Fibroblast of lung (primary cell): ENCODE measurements at places on chromosomes 2 and 18. TPM values are rescaled to one million over a fixed set of nuclear protein-coding genes. Genes with fewer than 3 reads are reported as not detected.
A peak's percentile ranks its signal among the peaks of the same experiment; 100 is the strongest.

DNA sequence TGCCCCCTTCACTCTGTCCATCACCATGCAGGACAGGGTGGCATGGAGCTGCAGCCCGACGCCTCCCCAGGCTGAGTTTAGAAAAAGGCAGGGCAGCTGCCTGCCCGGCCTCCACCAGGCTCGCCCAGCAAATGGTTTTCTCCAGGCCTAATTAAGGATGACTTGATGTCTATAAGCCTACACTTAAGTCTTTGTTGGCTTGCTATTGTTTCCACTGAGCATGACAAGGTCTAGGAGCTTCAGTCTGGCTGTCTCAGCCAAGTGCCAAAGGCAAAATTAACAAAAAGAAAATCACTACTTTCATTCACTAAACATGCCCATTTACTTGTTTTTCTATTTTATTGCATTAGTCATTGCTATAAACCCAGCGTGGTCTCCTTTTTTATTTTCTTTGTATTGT, 372.2 kb downstream of the INSIG2 start:
- no peak for DNase-seq

DNA sequence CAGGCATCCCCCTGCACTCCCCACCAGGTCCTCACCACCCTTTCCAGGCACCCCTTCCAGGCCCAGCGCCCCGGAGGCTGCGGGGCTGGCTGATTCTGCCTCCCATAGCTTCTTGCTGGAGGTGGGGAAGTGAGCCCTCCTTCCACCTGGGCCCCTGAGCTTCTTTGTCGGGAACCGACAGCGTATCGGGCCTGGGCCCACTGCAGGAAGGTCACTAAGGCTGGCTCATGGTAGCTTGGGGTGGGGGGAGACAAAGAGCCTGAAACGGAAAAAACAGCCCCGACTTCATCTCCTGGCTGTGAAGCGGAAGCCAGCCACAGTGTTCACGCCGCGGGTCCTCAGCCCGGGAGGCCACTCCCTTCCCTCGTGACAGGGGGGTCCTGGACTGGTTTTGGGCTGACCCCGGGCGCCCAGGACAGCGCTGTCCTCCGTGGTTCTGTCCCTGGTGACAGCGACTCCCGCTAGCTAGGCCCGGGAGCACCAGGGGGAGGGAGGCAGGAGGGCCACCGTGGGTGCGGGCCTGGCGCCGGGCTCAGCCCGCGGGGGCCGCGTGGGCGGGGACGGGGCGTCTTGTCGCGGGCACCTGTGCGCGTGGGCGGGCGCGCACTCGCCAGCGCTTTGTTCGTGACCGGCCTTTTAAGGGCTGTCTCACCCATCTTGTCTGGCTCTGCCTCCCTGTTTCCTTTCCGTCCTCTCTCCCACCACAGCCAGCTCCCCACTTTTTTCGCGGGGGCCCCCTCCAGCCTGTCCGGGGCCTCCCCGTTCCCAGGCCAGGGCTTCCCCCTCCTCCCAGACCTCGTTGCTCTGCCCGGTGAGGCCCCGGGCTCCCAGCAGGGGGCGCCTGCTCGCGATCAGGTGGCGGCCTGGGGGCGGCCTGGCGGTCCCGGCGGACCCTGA, 64.9 kb downstream of the DNMT3A start:
- peak; percentile 39 for DNase-seq

The SERPINB10 gene
- not detected in 2 replicates for total RNA-seq

DNA sequence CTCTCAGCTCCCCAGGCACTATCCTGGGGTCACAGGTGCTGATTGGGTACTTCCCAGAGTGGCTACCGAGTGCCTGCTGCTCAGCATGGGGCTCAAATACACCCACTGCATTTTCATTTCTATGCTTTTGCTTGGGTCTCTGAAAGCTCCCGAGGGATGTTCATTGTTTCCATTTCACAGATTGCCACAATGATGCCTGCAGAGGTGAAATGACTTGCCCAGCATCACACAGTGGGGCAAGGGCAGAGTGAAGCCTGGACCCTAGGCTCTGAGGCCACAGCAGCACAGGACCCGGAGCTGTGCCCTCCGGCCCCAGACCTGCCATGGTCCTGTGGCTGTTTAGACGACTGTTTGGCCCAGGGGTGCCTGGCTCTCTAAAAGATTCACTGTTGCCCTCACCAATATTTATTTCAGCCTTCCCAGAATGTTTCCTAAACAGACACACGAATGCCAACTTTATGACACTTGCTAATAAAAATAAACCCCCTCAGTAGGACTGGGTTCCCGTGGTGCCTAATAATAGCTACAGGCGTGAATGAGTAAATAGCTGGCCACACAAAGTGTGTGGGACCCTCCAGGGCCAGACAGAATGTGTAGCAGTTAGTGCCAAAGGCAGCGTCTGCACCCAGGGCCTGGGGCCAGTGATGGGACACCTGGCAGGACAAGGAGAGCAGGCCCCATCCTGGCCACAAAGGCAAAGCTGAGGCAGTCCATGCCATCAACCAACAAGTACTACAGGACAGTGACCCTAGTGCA, 11.5 kb upstream of the ST8SIA5 start:
- DNase-seq = no peak

GRCh38 chr2:98729652-98730051, 1.3 kb downstream of the MGAT4A start:
- no peak for DNase-seq

The SLC9A4 gene
- total RNA-seq = not detected in 2 replicates
